Activated T-helper 17 cell treated with anti-CD3 and anti-CD28 coated beads, Interleukin-2, amount 50 U/mL, for 72 hours (primary cell): ENCODE measurements at places on chromosomes 4 and X. TPM values are rescaled to one million over a fixed set of nuclear protein-coding genes. Genes with fewer than 3 reads are reported as not detected.

DNA sequence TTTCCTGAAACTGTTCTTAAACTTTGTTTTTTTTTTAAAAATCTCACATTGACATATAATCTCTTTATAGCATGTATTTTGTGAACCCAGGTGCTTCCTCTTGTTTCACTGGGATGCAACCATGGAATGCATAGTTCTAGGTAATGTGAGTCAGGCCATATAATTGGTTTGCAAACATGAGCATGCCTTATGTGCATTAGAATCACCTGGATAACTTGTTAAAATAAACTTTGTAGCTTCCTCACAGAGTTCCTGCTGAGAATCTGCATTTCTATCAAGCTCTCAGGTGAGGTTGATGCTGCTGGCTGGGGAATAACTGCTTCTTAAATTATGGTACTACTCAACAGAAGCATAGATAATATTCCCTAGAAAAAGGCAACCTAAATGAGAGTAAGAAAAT lies 940.3 kb upstream of the LCORL start:
- no peak for ATAC-seq

DNA sequence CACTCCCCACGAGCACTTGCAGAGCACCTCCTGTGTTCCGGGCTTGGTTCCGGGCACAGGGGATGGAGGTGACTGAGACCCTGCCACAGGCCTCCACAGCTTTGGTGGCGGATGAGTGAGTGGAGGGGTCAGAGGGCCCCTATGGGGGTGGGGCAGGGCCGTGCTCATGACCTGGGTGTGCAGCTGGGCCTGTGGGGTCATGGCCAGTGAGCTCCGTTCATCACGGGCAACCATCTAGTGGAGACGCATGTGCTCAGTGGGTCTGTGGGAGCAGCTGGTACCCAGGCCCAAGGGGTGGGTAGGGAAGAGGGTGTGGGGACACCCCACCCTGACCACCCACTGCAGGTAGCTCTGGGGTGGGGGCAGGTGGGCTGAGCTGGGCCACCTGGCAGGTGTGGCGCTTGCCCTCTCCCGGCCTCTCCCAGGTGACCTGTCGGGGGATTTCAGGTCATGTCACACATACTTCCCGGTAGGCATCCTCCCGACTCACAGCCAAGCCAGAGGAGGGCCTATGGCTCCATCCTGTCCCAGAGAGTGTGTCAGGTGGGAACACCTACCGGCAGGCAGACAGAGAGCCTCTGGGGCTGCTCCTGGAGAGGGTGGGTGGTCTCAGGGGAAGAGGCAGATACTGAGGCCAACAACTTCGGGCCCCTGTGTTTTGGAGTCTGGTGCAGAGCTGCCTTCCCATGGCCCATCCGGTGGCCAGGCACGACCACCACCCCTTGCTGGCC lies 3.6 kb downstream of the PSAPL1 start:
- no peak for ATAC-seq

- ATAC-seq: peak; percentile 83
Observed at GRCh38 chrX:70433848-70434351, 10.7 kb upstream of the DLG3 start.

The NIPAL1 gene
- total RNA-seq: 3.9 TPM

- no peak for ATAC-seq
Observed at GRCh38 chr4:14157262-14157661, 529.7 kb upstream of the BOD1L1 start.

The NKX3-2 gene
- total RNA-seq: not detected

The KLHL13 gene
- total RNA-seq: 0.09 TPM

- no peak for ATAC-seq
Observed at GRCh38 chr4:137597752-137598430, 65.6 kb upstream of the PCDH18 start.

The OR13H1 gene
- not detected for total RNA-seq

- peak; percentile 67 for ATAC-seq
Observed at GRCh38 chr4:39446842-39447573, 11.7 kb downstream of the RPL9 start.

DNA sequence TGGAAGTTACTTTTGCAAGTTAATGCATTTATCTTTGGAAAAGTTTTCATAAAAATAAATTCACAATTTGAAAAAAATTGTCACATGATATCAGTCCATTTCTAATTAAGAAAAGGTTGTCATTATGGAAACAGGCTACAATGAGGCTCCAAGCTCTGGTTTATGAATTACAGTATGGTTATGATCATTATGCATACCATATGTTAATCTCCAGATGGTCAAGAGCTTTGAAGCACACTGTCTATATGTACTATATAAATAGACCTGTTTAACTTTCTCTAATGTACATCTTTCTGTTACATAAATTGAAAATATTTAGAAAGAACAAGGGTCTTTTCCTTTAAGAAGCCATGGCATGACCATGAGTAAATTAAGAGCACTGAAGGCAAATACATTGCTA lies 2338.8 kb downstream of the PCDH7 start:
- ATAC-seq: no peak

- ATAC-seq: peak; percentile 97
Observed at GRCh38 chr4:40238700-40239548, 42.1 kb downstream of the RHOH start.

The CUL4B gene
- total RNA-seq: 55.3 TPM

GRCh38 chrX:56802921-56803849 lies 74.1 kb downstream of the NBDY start:
- peak; percentile 28 for ATAC-seq

GRCh38 chr4:133130171-133130570 lies 18.9 kb upstream of the PCDH10 start:
- ATAC-seq: no peak

- no peak for ATAC-seq
Observed at GRCh38 chr4:629636-629914, 4.2 kb downstream of the PDE6B start.

The ARSH gene
- 0.26 TPM for total RNA-seq

The SEPTIN11 gene
- 20.0 TPM for total RNA-seq

DNA sequence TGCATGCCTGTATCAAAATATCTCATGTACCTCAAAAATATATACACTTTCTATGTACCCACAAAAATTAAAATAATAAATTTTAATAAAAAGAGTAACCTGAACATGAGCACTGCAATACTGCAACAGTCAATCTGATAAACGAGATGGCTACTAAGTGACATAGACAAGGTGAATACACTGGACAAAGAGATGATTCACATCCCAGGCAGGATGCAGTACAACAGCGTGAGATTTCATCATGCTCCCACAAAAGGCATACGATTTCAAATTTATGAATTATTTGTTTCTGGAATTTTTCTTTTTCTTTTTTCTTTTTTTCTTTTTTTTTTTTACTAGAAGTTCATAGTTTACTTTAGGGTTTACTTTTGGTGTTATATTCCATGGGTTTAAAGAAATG lies 12.2 kb upstream of the FGF16 start:
- no peak for ATAC-seq

DNA sequence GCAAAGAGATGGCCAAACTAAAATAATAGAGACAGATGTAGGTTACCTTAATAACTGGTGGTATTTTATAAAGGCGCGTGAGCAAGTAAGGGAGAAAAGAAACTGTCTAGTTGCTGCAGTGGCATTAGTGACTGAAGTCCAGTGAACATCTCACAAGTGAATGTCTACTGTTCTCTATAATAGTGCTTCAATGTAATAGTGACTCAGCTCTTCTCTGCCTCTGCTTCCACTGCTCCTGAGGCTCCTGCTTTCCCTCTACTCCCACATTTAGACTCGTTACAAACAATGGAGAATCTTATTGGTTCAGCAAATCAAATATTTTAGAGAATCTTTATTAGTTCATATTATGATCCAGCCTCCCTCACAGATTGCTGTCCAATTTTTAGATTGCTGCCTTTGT lies 779.1 kb upstream of the HTR2C start:
- no peak for ATAC-seq

GRCh38 chrX:150364347-150365050 lies 1.4 kb downstream of the MAMLD1 start:
- ATAC-seq: no peak

DNA sequence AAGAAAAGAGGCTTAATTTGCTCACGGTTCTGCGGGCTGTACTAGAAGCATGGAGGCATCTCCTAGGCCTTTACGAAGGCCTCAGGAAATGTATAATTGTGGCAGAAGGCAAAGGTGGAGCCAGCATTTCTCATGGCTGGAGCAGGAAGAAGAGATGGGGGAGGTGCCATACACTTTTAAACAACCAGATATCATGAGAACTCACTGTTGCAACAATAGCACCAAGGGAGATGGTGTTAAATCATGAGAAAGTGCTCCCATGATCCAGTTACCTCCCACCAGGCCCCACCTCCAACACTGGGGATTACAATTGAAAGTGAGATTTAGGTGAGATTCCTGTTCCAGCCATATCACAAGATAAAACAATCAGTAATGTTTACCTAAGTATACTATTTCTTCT lies 45.5 kb downstream of the MTHFD2L start:
- no peak for ATAC-seq

DNA sequence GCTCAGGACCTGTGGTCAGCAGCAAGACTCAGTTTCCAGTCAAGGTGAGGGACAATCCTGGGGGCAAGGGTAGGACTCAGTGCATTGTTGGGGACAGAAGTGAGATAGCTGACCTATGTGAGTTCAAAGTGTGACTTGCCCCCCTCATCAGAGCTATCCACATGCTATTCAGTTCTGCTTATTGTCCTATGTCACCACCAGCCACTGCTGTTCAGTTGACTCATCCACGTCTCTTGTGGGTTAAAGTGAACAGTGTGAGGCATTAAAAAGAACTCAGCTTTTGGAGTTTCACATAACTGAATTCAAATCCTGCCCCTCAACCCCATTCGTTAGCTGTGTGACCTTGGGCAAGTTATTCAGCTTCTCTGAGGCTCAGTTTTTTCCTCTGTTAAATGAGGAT lies 4.4 kb upstream of the APLN start:
- ATAC-seq: no peak

DNA sequence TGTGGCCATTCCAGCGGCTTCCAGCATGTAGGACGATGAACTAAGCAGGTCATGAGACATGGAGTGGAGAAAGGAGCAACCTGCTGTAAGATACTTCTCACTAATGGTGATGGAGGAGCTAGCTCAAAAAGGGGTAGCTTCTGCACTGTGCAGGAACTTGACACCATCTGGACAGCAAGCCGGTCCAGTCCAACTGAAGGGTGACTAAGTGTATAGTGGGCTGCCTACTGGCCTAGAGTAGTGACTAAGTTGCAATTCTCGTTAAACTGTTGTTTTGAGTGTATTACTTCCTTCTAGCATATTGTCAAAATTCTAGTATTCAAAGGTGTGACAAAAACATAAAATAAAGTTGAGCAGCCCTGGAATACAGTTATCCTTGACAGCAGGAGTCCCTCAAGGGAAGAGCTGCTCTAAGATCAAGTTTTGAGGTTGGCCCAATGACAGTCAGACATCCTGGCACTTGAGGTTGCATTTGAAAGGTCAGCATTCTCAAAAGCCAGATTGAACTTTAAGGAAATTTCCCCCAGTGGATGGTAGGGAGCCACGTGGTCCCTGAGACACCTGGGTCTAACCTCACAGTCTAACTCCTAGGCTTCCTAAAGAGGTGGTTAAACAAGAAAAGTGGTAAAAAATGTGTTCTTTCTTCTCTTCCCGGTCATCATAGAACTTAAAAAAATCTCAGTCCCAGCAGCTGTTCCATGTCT lies 8.0 kb downstream of the CETN2 start:
- ATAC-seq: no peak

DNA sequence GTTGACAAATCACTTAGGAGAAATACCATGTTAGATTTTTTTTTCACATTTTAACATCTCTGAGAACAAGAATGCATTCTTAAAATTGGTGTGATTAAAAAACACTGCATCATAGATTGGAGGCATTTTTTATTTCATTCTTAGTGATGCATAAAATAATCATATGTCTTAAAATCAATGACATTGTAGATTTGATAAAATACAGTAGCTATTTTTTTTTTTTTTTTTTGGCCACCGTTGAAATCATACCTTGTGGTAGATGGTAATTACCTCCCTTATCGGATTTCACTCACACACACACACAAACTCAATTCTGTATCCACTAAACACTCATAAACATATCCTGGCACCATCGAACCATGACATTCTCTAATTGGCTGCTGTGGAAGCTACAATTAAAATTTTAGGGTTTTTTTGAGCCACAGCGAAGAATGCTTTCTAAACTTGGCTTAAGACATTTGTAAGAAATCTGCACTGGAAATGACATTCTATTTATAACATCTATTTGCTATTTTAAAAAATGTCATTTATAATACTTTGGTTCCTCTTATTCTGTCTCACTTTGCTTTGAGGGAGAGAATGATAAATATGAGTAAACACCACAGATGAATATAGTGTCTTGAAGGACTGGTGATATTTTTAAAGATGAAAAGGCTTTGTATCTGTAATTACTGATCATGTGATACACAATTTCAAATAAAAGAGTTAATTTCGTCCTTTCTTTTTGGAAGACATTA lies 60.1 kb downstream of the CCSER1 start:
- ATAC-seq: no peak

GRCh38 chrX:55340896-55341433 lies 76.2 kb upstream of the PAGE3 start:
- peak; percentile 18 for ATAC-seq

The UCHL1 gene
- 1.0 TPM for total RNA-seq

DNA sequence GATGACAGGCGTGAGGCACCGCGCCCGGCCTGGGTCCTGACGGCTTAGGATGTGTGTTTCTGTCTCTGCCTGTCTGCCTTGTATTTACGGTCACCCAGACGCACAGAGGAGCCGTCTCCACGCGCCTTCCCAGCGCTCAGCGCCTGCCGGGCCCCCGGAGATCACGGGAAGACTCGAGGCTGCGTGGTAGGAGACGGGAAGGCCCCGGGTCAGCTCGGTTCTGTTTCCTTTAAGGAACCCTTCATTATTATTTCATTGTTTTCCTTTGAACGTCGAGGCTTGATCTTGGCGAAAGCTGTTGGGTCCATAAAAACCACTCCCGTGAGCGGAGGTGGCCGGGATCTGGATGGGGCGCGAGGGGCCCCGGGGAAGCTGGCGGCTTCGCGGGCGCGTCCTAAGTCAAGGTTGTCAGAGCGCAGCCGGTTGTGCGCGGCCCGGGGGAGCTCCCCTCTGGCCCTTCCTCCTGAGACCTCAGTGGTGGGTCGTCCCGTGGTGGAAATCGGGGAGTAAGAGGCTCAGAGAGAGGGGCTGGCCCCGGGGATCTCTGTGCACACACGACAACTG lies 1.3 kb downstream of the SHOX start:
- no peak for ATAC-seq

- no peak for ATAC-seq
Observed at GRCh38 chr4:173466101-173466500, 63.9 kb downstream of the HAND2 start.

The SSX4B gene
- not detected for total RNA-seq

GRCh38 chrX:21645886-21646285 lies 12.2 kb downstream of the KLHL34 start:
- no peak for ATAC-seq

- ATAC-seq: no peak
Observed at GRCh38 chrX:119235051-119235511, 1.0 kb upstream of the PGRMC1 start.

The CSAG1 gene
- not detected for total RNA-seq

GRCh38 chr4:181793096-181793495 lies 450.1 kb upstream of the TENM3 start:
- no peak for ATAC-seq
